ENCODE measurements at places on chromosomes 2 and 18.
A peak's percentile ranks its signal among the peaks of the same experiment; 100 is the strongest.

DNA sequence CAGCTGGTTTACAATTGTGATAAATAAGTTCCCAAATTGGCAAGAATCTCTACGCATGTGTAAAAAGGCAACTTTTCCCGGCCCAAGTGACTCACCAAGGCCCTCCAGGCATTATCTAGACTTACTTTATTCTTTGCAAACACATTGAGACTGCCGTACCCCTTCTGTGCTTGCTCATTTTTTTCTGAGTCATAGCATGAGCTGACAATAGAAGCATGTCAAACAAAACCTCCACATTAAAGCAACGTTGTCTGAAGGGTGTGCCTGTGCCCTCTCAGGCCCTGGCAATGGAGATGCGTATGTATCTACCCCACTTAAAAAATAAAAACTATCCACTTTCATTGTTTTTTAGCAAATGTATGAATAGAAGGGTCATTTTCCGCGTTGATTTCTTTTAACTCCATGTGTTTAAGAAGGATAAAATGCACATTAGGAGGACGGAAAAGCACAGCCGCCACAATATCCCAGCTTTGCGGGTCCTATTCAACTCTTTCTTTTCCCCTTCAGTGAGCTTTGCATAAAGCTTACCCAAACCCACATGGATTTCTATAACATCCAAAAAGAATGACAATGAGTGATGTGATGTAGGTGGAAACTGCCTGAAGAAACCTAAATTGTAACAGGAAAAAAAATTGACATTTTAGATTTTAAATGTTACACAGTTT, 298.2 kb downstream of the CDCA7 start:
- peak; percentile 85 for DNase-seq

DNA sequence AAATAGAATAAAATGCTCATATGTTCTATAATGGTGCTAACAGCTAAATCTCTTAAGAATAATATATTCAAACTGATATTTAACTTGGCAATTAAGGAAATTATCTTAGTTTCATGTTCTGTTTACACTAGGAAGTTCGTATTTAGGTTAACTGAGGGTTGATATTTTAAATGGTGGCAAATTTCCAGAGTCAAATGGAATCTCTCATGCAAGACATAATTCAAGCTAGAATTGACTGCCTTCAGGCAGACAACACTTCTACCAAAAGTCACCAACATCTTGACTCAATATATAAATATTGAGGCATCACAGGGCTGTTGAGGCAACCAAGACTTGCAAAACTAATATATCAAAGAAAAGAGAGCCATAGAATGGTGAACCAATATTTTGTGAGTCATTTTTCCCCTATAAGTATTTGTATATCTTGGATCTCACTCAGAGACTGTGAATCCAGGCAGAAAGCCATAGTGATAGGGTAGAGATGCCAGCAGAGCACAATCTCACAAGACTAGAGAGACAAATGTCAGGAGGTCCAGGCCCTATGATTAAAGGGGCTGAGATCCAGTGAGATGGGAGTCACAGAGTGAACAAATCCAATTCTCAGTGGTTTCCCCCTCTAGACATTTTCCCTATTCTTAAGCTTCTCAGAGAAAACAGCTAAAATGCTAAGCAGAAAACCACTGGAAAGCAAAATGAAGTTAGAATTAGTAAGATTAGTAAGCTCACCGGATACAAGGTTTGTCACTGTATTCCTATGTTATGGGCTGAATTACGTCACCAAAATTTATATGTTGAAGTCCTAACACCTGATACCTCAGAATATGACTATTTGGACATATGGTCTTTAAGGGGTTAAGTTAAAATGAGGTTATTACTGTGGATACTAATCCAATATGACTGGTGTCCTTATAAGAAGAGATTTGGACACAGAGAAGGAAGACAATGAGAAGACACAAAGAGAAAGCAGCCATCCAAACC, 358.2 kb upstream of the UBE2E3 start:
- no peak for DNase-seq

GRCh38 chr18:76573325-76574025, 78.4 kb upstream of the ZNF516 start:
- DNase-seq = peak; percentile 93

- DNase-seq = no peak
Measured at GRCh38 chr2:114108824-114109416, 219.0 kb downstream of the ACTR3 start.

GRCh38 chr2:118769707-118770400, 77.6 kb downstream of the EN1 start:
- DNase-seq = no peak

DNA sequence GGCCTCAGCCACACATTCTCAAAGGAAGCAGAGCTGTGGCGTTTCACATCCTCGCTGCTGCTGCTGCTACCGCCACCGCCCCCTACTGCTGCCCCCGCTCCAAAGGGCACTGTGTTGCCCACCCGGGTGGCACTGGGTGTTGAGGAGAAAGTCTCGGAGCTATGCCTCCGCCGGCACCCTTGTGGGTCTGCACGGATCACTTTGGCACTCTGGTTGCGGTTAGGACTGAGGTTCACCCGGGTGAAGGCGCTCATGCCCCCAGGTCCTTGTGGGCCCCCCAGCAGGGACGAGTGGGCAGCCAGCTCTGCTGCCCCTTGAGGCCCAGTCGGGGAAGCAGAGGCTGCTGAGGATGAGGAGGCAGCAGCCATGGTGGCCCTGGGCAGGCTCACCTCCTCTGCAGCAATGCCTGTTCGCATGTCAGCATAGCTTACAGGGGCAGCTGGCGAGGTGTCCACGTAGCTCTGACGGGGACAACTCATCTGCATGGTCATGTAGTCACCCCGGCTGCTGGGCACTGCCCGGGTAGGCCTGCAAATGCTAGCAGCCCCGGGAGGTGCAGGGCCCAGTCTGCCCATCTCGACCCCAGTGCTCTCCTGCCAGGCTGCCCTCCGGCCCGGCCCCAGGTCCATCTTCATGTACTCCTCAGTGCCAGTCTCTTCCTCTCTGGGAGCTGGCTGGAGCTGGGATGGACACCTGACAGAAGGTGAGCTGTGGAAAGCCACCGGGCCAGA, 4.2 kb downstream of the IRS1 start:
- DNase-seq = peak; percentile 95

DNA sequence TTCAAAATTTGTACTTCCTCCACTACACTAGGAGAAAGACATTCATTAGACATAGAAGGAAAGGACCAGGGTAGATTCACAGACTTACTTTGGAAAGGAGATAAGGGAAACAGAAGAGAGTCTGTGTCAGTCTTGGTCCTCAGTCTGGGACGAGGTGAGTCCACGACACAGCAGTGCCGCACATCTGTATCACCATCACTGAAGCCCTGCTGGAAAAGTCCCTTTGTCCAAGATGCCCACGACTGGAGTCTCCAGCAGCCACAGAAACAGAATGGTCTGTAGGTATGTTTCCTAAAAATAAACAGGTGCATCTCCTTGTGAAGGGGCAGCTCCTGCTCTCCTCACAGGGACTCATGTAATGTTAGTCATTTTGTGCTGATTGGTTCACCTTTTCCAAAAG, 27.4 kb downstream of the COX7A2L start:
- no peak for DNase-seq

GRCh38 chr2:38095079-38095995, 19.4 kb upstream of the CYP1B1 start:
- DNase-seq = no peak

GRCh38 chr2:86480105-86480504, 38.9 kb downstream of the KDM3A start:
- no peak for DNase-seq

GRCh38 chr2:165407466-165407865, 62.0 kb upstream of the CSRNP3 start:
- no peak for DNase-seq

- DNase-seq = no peak
Measured at GRCh38 chr2:27587025-27587424, 4.2 kb downstream of the ZNF512 start.

DNA sequence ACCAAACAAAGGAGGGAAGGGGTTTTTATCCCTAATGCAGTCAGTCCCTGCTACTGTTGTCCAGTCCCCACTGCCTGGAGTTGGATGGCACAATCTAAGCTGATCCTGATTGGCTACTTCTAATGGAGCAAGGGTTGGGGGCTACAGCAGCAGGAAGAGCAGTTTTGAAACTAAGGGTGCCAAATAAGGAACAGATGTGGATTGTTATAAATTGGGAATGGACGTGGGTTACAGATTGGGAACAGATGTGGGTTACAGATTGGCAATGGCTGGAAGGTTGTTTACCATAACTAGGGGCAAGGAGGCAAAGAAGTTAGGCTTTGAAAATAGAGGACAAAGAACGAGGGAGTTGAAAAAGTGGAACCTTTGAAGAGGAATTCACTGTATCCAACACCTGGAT, 16.0 kb upstream of the PROM2 start:
- peak; percentile 18 for DNase-seq

DNA sequence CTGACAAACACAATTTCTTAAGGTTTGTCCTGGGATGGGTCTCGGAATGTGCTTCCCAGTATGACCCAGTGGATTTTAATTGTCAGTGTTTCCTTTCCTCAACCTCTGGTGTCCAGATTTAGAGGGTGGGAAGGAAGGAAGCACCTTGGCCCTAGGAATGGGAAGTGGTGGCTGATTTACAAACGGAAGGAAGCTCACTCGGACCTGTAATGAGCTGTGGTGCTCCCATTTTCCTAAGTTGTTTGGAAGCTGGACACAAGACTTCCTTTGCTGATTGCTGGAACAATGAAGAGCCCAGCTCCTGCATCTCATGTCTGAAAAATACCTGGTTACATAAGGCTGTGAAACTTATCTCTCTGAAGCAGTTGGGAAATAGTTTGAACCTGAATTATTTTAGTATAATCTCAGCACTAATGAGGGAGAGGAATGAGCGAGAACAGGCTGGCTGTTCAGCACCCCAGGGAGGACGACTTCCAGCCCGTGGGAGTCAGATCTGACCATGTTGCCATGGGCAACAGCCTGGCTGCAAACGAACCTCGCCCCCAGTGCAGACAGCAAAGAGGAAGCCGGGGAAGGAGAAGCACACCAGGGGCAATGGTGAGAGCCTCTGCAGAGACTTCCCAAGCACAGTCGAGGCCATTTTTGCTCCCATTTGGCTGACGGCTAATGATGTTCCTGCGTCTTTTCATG, 74.4 kb upstream of the ASB18 start:
- DNase-seq = no peak

- DNase-seq = no peak
Measured at GRCh38 chr2:137192366-137193310, 427.3 kb downstream of the THSD7B start.

- no peak for DNase-seq
Measured at GRCh38 chr2:41061356-41061755, 609.5 kb upstream of the SLC8A1 start.

GRCh38 chr18:51767293-51767692, 569.8 kb upstream of the MEX3C start:
- DNase-seq = no peak

GRCh38 chr2:236014408-236015131, 153.6 kb downstream of the GBX2 start:
- DNase-seq = no peak
